Activated T-cell treated with anti-CD3 and anti-CD28 coated beads, Interleukin-2, amount 50 U/mL, for 1 hour (primary cell): ENCODE measurements at places on chromosomes 7 and 10.

- DNase-seq, result no peak
Observed at GRCh38 chr10:78260141-78260540, 226.5 kb downstream of the RPS24 start.

GRCh38 chr7:21251151-21251800 lies 176.6 kb upstream of the SP4 start:
- no peak for DNase-seq

GRCh38 chr7:33261585-33261984 lies 132.2 kb downstream of the BBS9 start:
- no peak for DNase-seq

DNA sequence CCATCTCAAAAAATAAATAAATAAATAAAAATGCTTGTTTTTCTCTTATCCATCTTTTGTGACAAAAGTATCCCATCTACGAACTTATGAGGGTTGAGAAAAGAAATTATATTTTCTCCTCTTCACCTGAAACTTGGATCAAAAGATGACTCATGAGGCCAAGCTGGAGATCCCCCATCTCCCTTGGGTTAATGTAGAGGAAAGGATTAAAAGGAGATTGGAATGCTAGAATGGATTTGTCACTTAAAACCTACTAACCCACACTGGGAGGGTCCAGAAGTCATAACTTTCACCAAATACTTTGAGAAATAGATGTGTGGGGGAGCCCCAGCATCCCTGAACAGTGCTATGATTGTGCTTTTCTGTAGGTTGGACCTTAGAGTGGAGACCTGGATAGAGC lies 46.3 kb upstream of the PIK3CG start:
- no peak for DNase-seq

GRCh38 chr10:34667177-34667576 lies 147.9 kb downstream of the PARD3 start:
- no peak for DNase-seq

DNA sequence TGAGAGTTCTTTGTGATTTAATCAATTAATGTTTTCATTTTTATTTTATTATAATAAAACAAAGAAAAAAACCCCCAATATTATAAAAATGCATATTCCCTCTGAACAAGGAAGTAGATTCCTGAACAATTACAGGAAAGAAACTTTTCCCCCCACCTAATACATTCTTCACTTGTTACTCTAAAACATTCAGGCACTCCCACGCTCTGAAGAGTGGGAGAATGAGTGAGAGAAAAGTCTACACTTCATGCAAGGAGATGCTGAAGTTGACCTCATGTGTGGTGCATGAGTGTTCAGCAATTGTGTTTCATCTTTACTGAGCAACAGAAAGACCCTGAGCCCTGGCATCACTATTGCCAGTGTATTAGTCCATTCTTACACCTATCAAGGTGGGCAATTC lies 244.2 kb upstream of the IGFBP3 start:
- DNase-seq, result no peak

DNA sequence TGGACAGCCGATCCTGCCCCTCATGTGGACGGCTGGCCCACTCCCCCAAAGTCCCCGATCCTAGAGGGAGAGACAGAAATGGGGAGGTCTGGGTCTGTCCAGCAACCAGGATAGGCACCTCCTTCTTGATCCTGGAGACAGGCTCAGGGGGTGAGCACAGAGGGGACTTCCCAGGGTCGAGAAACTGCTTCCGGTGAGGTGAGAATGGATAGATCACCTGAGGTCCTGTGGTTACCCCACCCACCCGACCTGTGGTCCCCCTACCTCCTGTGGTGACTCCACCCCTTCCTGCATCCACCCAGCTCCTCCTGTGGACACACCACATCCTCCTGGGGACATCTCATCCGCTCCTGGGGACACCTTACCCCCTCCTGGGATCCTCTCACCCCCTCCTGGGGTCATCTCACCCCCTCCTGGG lies 27.4 kb upstream of the RASGEF1A start:
- DNase-seq, result no peak

DNA sequence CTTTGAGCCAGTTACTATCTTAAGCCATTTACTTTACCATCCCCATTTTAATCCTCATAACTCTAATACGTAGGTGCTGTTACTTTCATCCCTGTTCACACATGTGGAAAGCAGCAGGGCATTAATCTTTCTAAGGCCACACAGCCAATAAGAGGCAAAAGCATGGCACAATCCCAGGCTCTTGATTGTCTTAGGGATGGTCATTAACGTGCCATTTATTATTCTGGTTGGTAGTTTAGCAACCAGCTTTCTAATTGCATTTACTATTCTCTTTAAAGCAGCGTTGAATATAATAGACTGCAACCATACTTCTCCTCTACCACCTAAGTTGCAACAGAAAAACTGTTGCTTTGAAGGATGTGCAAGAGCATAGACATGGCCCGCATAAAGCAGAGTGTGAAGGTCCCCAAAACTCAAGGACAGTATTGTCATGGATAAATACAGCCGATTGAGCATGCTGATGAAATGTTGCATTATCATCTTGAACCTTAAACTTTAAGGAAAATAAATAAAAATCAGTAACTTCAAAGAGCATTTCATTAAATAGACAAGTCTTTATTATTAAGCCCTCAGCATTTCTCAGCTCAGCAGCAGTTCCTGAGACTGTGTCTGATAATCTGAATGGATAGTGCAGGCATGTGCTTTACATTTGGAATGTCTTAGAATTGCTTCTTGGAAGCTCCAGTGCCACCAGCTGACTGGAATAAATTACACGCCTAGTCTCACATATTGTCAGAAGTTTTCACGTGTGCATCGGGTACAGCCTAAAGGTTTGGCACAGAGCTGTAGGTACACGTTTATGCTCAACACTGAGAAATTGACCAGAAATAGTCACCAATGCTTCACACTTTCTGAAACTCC lies 467.1 kb downstream of the SDK1 start:
- DNase-seq, result no peak

GRCh38 chr7:132291481-132291880 lies 284.8 kb downstream of the PLXNA4 start:
- no peak for DNase-seq

GRCh38 chr7:137695942-137696341 lies 150.8 kb downstream of the DGKI start:
- no peak for DNase-seq

- DNase-seq, result no peak
Observed at GRCh38 chr7:66460921-66461361, 167.7 kb upstream of the KCTD7 start.

DNA sequence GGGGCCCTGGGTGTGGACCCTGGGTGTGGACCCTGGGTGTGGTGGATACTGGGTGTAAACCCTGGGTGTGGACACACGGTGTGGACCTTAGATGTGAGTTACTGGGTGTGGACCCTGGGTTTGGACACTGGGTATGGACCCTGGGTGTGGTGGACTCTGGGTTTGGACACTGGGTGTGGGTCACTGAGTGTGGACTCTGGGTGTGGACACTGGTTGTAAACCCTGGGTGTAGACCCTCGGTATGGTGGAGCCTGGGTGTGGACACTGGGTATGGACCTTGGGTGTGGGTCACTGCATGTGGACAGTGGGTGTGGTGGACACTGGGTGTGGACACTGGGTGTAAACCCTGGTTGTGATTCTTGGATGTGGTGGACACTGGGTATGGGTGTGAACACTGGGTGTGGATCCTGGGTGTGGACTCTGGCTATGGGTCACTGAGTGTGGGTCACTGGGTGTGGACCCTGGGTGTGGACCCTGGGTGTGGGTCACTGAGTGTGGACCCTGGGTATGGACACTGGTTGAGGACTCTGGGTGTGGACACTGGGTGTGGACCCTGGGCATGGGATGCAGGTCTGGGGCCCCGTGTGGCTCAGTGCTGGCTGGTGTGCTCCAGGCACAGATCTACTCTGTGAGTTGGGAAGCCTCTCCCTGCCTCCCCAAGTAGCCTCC lies 356.2 kb downstream of the GLRX3 start:
- no peak for DNase-seq

DNA sequence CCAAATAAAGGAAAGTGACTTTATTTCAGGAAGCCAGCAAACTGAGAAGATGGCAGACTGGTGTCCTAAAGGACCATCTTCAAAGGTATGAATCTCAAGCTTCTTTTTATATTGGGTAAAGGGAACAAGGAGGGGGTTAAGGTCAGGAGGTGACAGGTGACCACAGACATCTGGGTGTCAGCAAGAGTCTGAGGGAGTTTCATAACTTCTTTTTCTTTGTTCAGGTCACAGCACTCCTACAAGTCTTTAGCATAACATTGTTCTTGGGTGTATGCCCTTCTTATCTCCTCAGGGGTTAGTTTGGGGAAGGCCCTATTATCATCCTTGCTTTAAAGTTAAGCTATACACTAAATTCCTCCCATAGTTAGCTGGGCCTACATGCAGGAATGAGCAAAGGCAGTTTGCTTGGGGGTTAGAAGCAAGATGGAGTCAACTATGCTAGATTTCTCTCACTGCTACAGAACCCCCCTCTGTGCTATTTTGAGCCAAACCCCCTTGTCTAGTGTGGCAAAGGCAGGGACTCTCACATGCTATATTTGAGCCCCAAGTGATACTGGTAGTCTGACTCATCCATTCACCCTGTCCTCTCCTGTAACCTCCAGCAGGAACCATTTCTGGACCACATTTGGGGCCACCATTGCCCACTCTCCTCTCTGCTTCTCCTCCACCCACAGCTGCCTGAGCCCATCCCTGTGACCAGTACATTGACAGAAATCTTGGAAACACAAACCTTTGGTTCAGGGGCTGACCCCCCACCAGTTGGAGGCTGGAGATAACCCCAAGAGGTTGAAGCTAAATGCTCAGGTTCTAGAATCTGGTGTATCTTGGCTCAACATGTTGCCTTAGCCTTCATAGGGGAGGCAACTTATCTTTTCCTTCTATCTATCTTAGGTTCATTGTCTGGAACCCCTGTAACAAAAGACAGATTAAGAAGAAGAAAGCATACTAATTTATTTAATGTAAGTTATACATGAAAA lies 55.5 kb upstream of the LRGUK start:
- DNase-seq, result no peak

DNA sequence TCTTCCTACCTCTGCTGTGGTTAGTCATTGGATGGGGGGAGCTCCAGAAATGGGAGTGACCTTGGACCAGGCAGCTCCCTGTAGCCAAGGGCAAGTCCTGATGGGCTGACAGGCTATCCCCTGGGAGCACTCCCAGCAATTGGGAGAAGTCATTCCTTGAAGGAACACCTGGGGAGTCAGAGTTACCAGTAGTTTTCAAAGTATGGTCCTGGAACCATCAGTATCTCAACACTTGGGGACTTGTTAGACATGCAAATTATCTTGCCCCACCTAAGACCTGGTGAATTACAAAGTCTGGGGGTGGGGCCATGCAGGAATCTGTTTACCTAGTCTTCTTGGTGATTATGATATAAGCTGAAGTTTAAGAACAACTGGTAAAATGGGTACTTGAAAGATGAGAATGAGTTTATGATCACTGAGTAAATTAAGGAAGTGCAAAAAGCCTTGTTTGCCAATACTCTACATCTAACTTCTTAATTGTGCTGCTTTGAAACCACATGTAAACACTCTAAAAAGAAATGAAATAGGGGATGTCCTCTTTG lies 287.3 kb upstream of the LRRN3 start:
- DNase-seq, result no peak

- DNase-seq, result no peak
Observed at GRCh38 chr7:83325083-83325482, 162.4 kb upstream of the PCLO start.

DNA sequence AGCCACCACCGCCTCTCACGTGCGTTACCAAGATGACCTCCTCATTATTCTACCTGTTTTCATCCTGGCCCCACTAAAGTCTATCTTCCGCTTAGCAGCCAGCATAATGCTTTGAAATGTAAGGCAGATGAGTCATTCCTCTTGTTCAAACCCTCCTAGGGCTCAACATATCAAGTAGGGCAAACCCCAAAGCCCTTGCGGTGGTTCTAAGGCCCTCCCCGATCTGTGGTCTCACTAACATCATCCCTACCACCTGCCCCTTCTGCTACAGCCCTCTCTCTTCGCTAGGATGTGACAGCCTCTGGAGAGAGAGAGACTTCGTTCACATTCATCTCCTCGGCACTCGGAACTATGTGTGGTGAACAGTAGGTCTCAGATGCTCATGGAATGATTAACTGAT lies 94.8 kb downstream of the SVIL start:
- DNase-seq, result no peak

DNA sequence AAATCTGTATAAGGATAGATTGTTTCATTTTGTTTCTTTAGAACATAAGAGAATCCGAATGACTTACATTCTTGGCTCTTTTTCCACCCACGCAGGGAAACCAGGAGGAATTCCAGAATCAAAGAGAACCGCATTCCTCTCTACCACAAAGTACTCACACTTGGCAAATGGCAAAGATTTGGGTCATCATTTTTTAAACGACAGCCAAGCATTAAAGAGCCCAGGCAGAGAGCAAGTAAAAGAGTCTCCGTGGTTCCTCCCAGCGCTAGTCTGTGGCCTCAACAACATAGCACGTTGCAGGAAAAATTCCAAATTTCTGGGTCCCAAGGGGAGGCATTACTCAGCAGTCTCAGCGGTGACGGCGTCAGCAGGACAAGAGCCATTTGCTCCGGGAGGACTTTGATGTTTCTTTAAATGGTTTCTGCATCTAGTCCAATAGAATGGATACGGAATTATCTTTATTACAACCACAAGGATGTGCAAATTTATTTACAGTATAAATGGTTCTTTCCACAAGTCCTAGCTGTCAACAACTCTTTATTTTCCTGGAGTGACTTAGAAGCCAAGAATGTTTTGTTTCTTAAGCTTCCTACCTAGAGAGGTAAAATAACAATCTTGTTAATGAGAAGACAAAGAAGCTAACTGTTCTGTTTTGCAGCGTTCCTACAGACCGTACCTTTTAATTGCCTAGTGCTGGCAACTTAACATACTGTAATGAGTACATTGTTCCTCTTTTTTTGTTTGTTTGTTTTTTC lies 232.5 kb downstream of the SKIDA1 start:
- no peak for DNase-seq

- DNase-seq, result no peak
Observed at GRCh38 chr7:130897515-130898419, 163.8 kb upstream of the KLF14 start.

GRCh38 chr7:102974366-102975236 lies 61.8 kb downstream of the LRRC17 start:
- DNase-seq, result no peak

GRCh38 chr10:16652154-16652553 lies 130.5 kb upstream of the C1QL3 start:
- DNase-seq, result no peak

DNA sequence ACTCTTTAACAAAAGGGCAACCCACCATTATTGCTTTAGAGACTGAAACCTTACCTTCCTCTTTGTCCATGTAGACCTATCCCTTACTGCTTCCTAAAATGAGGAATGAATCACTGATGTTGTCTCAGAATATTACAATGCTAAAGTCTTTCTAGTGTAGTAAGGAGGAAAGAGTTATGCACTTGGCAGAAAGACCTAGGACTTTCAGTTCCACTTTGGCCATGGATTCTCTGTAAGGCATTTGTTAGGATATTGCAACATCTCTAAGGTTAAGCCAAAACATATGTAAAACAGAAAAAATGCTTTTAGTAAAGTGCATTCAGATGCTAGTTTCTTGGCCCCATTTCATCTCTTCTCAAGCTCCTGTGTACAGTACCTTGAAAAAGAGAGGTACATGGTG lies 230.9 kb downstream of the PARD3 start:
- no peak for DNase-seq

- no peak for DNase-seq
Observed at GRCh38 chr10:12975906-12976305, 25.6 kb downstream of the CCDC3 start.

- no peak for DNase-seq
Observed at GRCh38 chr7:104156842-104157277, 51.0 kb downstream of the ORC5 start.
